ENCODE measurements at places on chromosomes 16 and 17. TPM values are rescaled to one million over a fixed set of nuclear protein-coding genes. Genes with fewer than 3 reads are reported as not detected.

DNA sequence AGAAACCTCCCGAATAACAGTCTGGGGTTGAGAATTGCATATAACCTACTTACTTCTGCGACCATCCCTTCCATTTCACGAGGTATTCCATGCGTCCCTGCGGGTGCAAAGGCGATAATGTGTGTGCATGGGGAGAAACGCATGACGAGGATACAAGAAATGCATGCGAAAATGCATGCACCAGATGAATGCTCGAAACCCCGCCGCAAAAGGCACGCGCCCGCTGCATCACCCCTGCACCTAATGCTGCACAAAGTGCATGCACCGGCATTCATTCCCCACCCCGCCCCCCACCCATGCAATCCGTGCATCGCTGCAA, 474 bp downstream of the CBX8 start:
- no peak overlapping the region for H3K27ac ChIP-seq
- H3K36me3 ChIP-seq = peaks cover 8% of the 10 kb centered on the region
- H3K4me1 ChIP-seq = peaks cover 27% of the 10 kb centered on the region
- DNase-seq = no peak
- peaks cover 29% of the 10 kb centered on the region for H3K27me3 ChIP-seq

- H3K27ac ChIP-seq = no peak overlapping the region
- H3K27me3 ChIP-seq = peaks cover 17% of the 10 kb centered on the region
- no peak overlapping the region for H3K4me3 ChIP-seq
- no peak for DNase-seq
- H3K36me3 ChIP-seq = no peaks in the 10 kb centered on the region
These were observed 283.4 kb upstream of the IRX5 start for GRCh38 chr16:54647216-54647615.

Gene CLDN7
- total RNA-seq = 1.2 TPM

DNA sequence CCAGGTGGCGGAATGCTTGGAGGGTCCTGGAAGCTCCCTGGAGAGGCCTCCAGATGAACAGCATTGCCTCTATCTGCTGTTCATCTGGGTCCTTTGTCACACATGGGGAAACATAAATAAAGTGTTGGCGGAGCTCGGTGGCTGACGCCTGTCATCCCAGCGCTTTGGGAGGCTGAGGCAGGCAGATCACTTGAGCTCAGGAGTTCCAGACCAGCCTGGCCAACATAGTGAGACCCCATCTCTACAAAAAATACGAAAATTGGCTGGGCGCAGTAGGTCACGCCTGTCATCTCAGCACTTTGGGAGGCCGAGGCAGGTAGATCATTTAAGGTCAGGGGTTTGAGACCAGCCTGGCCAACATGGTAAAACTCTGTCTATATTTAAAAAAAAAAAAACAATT, 2.2 kb downstream of the MYADML2 start:
- H3K27me3 ChIP-seq = peaks cover 5% of the 10 kb centered on the region
- no peaks in the 10 kb centered on the region for H3K4me1 ChIP-seq
- no peak overlapping the region for H3K4me3 ChIP-seq

DNA sequence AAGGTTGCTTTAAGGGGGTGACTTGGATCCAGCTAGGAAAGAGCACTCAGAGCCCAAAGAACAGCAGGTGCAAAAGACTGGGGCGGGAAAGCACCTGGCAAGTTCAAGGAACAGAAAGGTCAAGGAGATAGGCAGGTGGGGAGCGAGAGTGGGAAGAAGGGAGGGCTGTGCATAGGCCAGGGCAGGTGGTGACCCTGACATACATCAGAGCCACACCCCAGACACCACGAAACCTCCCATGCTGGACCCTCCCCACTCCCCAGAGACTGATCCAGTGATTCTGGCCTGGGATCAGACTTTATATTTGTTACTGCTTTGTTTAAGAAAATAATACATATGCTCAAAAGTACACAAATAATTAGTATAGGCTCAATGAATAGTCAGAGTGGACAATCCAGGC, 48.5 kb upstream of the RBFOX3 start:
- no peak overlapping the region for H3K27ac ChIP-seq
- no peak for DNase-seq
- H3K4me1 ChIP-seq = peaks cover 4% of the 10 kb centered on the region
- peaks cover 2% of the 10 kb centered on the region for H3K36me3 ChIP-seq
- H3K4me3 ChIP-seq = no peak overlapping the region
- peaks cover 58% of the 10 kb centered on the region for H3K27me3 ChIP-seq

- no peak overlapping the region for H3K27ac ChIP-seq
- no peak for DNase-seq
- H3K36me3 ChIP-seq = no peaks in the 10 kb centered on the region
- peaks cover 2% of the 10 kb centered on the region for H3K4me1 ChIP-seq
- H3K27me3 ChIP-seq = no peaks in the 10 kb centered on the region
- H3K4me3 ChIP-seq = no peak overlapping the region
These were observed 17.1 kb upstream of the VWA3A start for GRCh38 chr16:22075043-22075757.

GRCh38 chr17:75652934-75653549, 13.9 kb downstream of the RECQL5 start:
- peaks cover 4% of the 10 kb centered on the region for H3K4me1 ChIP-seq
- no peak overlapping the region for H3K27ac ChIP-seq
- no peaks in the 10 kb centered on the region for H3K27me3 ChIP-seq
